ENCODE measurements at places on chromosomes 1 and 21. TPM values are rescaled to one million over a fixed set of nuclear protein-coding genes. Genes with fewer than 3 reads are reported as not detected.

The CDC73 gene
- 60.9 TPM for total RNA-seq

The RPS6KA1 gene
- 10.8 TPM for total RNA-seq

The SSBP3 gene
- total RNA-seq = 43.4 TPM

The MANEAL gene
- 15.3 TPM for total RNA-seq

The A3GALT2 gene
- 0.66 TPM for total RNA-seq

The LCE3D gene
- total RNA-seq = not detected

The LRRC7 gene
- 29.1 TPM for total RNA-seq

The ADORA3 gene
- total RNA-seq = 1.2 TPM

The CSF3R gene
- 8.8 TPM for total RNA-seq

The CYP4Z1 gene
- total RNA-seq = 0.33 TPM

The SHE gene
- 8.2 TPM for total RNA-seq

The CYP4A22 gene
- not detected for total RNA-seq

The SSX2IP gene
- total RNA-seq = 189 TPM

The CD5L gene
- total RNA-seq = not detected

The OR2T29 gene
- total RNA-seq = not detected

The CA14 gene
- total RNA-seq = 49.1 TPM

The FAM167B gene
- total RNA-seq = 2.1 TPM

The SERPINC1 gene
- total RNA-seq = not detected

The RCAN1 gene
- 38.2 TPM for total RNA-seq

The POU3F1 gene
- total RNA-seq = 1.5 TPM

The FMO3 gene
- 0.49 TPM for total RNA-seq

The EFNA3 gene
- total RNA-seq = 5.8 TPM

The SYDE2 gene
- 25.1 TPM for total RNA-seq

The ABCG1 gene
- 57.7 TPM for total RNA-seq

The HES5 gene
- 65.1 TPM for total RNA-seq

The OXCT2 gene
- total RNA-seq = 0.66 TPM

The KIF26B gene
- 10.1 TPM for total RNA-seq
